ENCODE measurements at places on chromosomes 12 and 14.
A peak's percentile ranks its signal among the peaks of the same experiment; 100 is the strongest.

- no peaks in the 10 kb centered on the region for H3K27me3 ChIP-seq
- no peak overlapping the region for H3K27ac ChIP-seq
- no peak for DNase-seq
- H3K4me1 ChIP-seq, result peaks cover 6% of the 10 kb centered on the region
Measured at GRCh38 chr12:42426746-42427145, 100.8 kb downstream of the PPHLN1 start.

DNA sequence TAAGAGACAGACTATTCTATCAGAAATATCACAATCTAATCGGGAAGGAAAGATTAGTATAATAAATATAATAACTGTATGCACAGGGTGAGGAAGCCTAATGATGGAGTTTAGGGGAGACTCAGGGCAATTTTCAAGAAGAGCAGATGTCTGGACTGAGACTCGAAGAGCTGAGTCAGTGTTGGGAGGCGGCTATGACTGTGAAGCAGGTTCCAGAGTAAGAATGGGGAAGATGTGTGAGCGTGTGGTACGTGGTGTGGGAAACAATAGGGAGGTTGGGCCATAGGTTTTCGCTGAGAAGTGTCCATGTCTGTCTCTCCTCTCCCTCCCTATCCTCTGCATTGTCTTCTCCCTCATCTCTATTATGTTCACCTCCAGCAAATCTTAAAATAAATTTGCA is 85.6 kb downstream of the LMO3 start:
- no peaks in the 10 kb centered on the region for H3K27me3 ChIP-seq
- no peak overlapping the region for H3K27ac ChIP-seq
- no peaks in the 10 kb centered on the region for H3K36me3 ChIP-seq
- H3K4me3 ChIP-seq, result no peak overlapping the region
- no peaks in the 10 kb centered on the region for H3K4me1 ChIP-seq

GRCh38 chr14:26276757-26277156 is 321.1 kb downstream of the NOVA1 start:
- H3K36me3 ChIP-seq, result no peaks in the 10 kb centered on the region
- no peak overlapping the region for H3K27ac ChIP-seq
- H3K27me3 ChIP-seq, result no peaks in the 10 kb centered on the region
- DNase-seq, result no peak
- H3K4me3 ChIP-seq, result no peak overlapping the region

DNA sequence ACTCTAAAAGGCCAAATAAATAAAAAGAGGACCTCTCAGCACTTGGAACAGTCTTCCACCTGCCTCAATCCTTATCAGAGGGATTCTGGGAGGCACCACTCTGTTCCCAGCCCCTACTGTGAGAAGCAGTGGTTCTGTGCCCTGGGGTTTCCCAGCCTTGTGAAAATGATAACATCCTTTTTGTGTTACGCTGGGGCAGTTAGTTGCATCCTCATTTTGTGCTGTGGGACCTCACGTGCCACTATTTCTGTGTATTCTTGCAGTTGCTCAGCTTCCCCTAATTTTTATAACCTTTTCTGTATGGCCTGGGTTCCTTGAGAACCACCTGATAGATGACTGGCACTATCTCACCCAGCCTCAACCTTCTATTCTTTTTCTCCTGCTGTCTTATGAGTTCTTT is 10.8 kb upstream of the CMA1 start:
- no peaks in the 10 kb centered on the region for H3K36me3 ChIP-seq
- H3K27ac ChIP-seq, result no peak overlapping the region
- no peaks in the 10 kb centered on the region for H3K27me3 ChIP-seq

DNA sequence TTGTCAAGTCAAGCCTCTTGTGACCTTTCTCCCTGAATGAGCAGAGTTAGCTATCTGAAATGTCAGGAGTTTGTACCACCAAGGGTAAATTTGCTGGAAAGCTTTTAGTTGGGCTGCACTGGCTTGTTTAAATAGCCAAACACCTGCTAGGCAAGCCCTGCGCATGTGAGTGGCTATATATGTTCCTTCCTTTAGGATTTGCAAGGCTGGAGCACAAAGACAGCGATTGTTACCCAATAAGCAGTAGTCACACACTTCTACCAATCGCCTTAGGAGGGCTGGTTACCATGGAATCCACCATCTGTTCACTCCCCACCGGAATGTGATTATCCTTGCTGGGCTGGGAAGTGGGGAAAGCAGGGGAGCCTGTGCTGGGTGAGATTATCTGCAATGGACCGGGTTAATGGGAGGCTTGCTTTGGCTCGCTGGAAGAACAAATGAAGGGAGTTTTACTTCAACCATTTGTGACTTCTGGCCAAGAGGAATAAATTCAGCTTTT is 102.5 kb downstream of the FGD4 start:
- no peak for DNase-seq
- H3K4me3 ChIP-seq, result no peak overlapping the region
- peak overlapping the region; percentile 19 for H3K27ac ChIP-seq
- no peaks in the 10 kb centered on the region for H3K36me3 ChIP-seq
- H3K27me3 ChIP-seq, result no peaks in the 10 kb centered on the region

DNA sequence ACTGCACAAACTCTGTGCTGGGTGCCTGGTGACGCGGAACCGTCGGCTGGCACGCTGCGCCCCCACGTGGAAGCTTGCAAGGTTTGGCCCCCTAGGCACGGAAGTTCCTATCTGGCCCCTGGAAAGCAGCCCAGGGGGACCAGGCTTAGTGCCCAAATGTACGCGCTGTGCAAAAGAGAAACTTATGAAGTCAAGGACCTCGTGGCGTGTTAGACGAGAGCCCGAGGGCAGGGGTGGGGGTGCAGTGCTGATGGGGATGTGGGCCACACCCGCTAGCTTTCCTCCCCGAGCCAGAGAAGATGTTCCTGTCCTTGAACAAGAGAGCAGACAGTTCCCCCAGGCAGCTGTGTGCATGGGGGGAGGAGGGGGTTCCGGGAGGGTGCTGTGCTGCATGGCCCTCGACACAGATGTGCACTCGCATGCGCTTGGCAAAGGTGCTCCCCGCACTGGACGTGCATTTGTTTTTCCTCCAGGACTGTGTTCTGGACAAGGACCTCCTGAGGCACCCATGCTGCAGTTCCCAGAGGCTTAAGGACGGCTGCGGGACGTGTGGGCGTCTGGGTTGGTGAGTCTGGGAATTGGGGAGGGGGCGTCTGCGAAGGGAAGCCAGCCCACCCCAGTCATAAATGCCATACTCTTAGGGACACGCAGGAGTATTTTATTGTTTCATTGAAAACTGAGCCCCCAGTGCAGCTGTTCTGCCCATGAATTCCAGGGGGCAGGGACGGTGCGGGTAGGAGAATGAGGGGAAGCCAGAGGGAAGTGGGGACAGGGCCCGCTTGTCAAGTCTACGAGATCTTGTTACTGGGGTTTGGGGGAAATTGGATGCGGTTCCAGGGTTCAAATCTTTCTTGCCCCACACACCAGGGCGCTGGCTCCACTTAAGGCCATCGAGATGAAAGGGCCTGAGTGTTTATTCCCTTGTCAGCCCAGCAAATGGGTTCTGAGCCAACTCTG is 80.0 kb downstream of the NTF3 start:
- no peak overlapping the region for H3K27ac ChIP-seq
- no peak for DNase-seq
- no peak overlapping the region for H3K4me3 ChIP-seq
- peaks cover 17% of the 10 kb centered on the region for H3K4me1 ChIP-seq
- peaks cover 50% of the 10 kb centered on the region for H3K27me3 ChIP-seq

- H3K4me1 ChIP-seq, result peaks cover 19% of the 10 kb centered on the region
- no peaks in the 10 kb centered on the region for H3K36me3 ChIP-seq
- no peak overlapping the region for H3K27ac ChIP-seq
- no peaks in the 10 kb centered on the region for H3K27me3 ChIP-seq
- peak overlapping the region; percentile 91 for H3K4me3 ChIP-seq
Measured at GRCh38 chr12:40107803-40108620, 2.1 kb upstream of the SLC2A13 start.

- H3K27ac ChIP-seq, result peak overlapping the region; percentile 61
- H3K4me1 ChIP-seq, result peaks cover 36% of the 10 kb centered on the region
- H3K27me3 ChIP-seq, result no peaks in the 10 kb centered on the region
- no peak overlapping the region for H3K4me3 ChIP-seq
- no peak for DNase-seq
Measured at GRCh38 chr12:1740161-1740948, 49.5 kb downstream of the ADIPOR2 start.

GRCh38 chr12:131865180-131865875 is 29.1 kb upstream of the ULK1 start:
- no peak overlapping the region for H3K4me3 ChIP-seq
- H3K4me1 ChIP-seq, result peaks cover 27% of the 10 kb centered on the region

- H3K4me1 ChIP-seq, result no peaks in the 10 kb centered on the region
- H3K4me3 ChIP-seq, result no peak overlapping the region
- no peaks in the 10 kb centered on the region for H3K36me3 ChIP-seq
- H3K27ac ChIP-seq, result no peak overlapping the region
- H3K27me3 ChIP-seq, result no peaks in the 10 kb centered on the region
Measured at GRCh38 chr12:96177013-96177412, 17.2 kb upstream of the ELK3 start.

DNA sequence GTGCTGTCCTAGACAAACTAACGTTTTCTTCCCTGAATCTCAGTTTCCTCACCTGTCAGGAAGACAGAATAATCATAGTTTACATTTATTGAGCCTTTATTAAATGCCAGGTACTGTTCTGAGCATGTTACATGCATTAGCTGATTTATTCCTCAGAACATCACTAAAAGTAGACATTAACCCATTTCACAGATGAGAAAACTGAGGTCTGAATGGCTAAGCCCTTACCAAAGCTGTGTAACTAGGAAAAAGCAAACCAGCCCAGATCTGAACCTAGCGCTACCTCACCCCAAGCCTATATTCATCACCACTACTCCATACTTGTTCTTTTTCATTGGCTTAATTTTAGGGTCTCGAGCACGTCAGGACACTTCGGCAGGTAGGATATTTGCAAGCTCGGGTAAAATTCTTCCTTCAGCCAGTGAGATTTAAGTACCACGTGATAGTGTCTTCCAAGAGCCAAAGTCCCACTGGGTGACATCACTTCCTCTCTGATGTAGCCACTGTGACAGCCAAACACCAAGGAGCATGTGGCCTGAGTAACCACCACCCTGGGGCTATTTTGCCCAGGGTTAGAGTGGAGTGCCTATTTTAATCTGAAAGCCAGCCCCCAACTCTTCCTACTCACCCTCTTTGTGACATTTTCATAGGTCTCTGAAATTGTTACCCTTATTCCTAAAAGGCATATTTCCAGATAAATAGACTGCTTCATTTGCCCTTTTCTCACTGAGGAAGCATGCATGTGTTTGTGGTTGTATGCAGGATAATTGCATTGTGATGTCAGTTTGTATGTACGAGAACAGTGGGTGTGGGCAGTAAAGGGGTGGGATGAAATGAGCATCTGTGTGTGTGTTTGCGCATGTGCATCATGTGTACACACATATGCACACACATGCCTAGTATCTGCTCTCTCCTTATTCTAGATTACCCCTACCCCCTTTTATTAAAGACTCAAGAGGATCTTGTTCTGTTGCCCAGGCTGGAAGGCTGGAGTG is 62.2 kb upstream of the WSCD2 start:
- no peaks in the 10 kb centered on the region for H3K4me1 ChIP-seq
- no peak for DNase-seq
- H3K27me3 ChIP-seq, result no peaks in the 10 kb centered on the region
- no peak overlapping the region for H3K27ac ChIP-seq

DNA sequence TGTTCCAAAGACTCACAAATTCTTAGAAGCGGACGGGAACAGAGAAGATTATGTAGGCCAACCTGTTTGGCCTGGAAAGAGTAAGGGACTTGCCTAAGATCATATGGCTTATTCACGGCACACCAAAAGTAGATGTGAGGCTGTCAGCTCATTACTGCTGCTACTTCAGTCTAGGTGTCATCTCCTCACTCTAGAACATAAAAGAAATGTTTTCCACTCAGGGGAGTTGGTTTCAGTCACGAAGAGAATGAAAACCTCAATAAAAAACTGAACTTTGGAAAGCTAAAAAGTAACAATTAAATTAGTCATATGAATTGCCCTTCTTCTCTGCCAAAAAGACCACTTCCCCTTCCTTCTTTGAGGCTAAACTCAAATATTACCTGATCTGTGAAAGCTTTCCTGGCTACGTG is 658 bp upstream of the CEP128 start:
- no peaks in the 10 kb centered on the region for H3K27me3 ChIP-seq
- H3K27ac ChIP-seq, result peak overlapping the region; percentile 82
- no peaks in the 10 kb centered on the region for H3K36me3 ChIP-seq
- peaks cover 5% of the 10 kb centered on the region for H3K4me1 ChIP-seq
- H3K4me3 ChIP-seq, result peak overlapping the region; percentile 91

- DNase-seq, result no peak
- H3K27me3 ChIP-seq, result no peaks in the 10 kb centered on the region
- no peak overlapping the region for H3K27ac ChIP-seq
- H3K36me3 ChIP-seq, result no peaks in the 10 kb centered on the region
- no peak overlapping the region for H3K4me3 ChIP-seq
Measured at GRCh38 chr12:108079721-108080120, 49.4 kb upstream of the WSCD2 start.

- no peak overlapping the region for H3K4me3 ChIP-seq
- H3K4me1 ChIP-seq, result no peaks in the 10 kb centered on the region
- no peak for DNase-seq
Measured at GRCh38 chr14:38941488-38941887, 161.5 kb downstream of the SEC23A start.

GRCh38 chr12:58342736-58343135 is 401.4 kb downstream of the ATP23 start:
- H3K27me3 ChIP-seq, result no peaks in the 10 kb centered on the region
- H3K4me1 ChIP-seq, result peaks cover 12% of the 10 kb centered on the region
- no peak overlapping the region for H3K4me3 ChIP-seq
- DNase-seq, result no peak

DNA sequence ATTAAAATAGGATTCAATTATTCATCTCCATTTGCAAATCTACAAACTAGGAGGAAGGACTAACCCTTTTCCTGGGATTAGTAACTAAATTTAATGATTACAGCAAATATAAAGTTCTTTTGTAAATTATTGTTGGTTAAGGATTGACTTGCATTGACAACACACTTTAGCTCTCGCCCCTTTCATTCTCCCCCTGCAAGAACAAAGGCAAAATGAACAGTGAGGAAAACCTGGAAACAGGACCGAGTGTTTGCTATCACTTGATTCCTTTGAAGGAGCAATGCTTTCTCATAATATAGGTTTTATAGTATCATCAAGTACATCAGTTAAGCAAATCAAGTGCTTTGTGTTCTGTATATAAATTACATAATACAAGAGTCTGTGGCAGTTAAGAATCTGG is 7.4 kb upstream of the COX16 start:
- DNase-seq, result no peak
- H3K27ac ChIP-seq, result no peak overlapping the region
- no peaks in the 10 kb centered on the region for H3K4me1 ChIP-seq
- no peaks in the 10 kb centered on the region for H3K27me3 ChIP-seq

GRCh38 chr12:57233357-57234232 is 4.1 kb downstream of the SHMT2 start:
- peak overlapping the region; percentile 36 for H3K27ac ChIP-seq
- peaks cover 38% of the 10 kb centered on the region for H3K27me3 ChIP-seq
- H3K36me3 ChIP-seq, result peaks cover 15% of the 10 kb centered on the region
- H3K4me1 ChIP-seq, result peaks cover 100% of the 10 kb centered on the region
- DNase-seq, result no peak
- no peak overlapping the region for H3K4me3 ChIP-seq

- H3K4me1 ChIP-seq, result no peaks in the 10 kb centered on the region
- H3K4me3 ChIP-seq, result no peak overlapping the region
- no peak for DNase-seq
- no peaks in the 10 kb centered on the region for H3K27me3 ChIP-seq
- H3K36me3 ChIP-seq, result no peaks in the 10 kb centered on the region
Measured at GRCh38 chr12:17076028-17076744, 470.2 kb upstream of the LMO3 start.

GRCh38 chr12:23113781-23114180 is 488.8 kb downstream of the ETNK1 start:
- no peaks in the 10 kb centered on the region for H3K36me3 ChIP-seq
- no peak overlapping the region for H3K27ac ChIP-seq
- H3K4me3 ChIP-seq, result no peak overlapping the region

Data from esophagus squamous epithelium (tissue), 5 donors.